ENCODE measurements at places on chromosomes 7 and 10. TPM values are rescaled to one million over a fixed set of nuclear protein-coding genes. Genes with fewer than 3 reads are reported as not detected.

DNA sequence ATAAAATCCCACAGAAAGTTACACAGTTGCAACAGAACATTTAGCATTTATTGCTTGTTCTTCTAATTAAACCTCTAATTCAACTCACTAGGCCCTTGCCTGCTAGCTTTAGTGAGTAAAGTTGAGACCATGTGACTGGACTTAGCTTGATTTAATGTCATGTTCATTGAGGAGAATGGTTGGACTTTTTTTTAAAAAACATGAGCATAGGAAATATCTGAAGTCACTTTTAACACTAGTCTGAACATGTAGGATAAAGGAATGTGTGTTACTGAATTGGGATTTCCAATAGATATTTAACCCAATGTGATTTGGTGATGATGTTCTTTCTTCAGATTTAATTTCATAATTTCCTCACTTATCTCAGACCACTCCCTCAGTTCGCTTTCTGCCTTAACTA lies 24.6 kb upstream of the GLCCI1 start:
- DNase-seq, result no peak

DNA sequence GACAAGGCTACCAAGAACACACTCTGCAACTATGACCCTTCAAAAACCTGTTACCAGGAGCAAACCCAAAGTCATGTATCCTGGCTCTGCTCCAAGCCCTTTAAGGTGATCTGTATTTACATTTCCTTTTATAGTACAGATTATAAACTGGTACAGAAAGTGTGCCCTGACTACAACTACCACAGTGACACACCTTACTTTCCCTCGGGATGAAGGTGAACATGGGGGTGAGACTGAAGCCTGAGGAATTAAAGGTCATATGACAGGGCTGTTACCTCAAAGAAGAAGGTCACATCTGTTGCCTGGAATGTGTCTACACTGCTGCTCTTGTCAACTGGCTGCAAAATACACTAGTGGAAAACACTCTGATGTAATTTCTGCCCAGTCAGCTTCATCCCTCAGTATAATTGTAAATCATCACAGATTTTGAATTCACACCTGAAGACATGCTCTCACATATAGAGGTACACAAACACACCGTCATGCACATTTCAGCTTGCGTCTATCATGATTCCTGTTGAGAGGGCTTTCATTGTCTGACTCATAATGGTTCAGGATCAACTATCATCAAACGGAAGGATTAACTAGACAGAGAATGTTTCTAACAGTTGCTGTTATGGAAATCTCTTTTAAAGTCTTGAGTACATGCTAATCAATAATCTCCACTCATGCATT lies 318.3 kb downstream of the NXPH1 start:
- DNase-seq, result no peak

- DNase-seq, result no peak
Observed at GRCh38 chr10:97573672-97574071, 1.1 kb downstream of the ANKRD2 start.

GRCh38 chr10:133461027-133461426 lies 7.3 kb downstream of the SCART1 start:
- DNase-seq, result no peak

DNA sequence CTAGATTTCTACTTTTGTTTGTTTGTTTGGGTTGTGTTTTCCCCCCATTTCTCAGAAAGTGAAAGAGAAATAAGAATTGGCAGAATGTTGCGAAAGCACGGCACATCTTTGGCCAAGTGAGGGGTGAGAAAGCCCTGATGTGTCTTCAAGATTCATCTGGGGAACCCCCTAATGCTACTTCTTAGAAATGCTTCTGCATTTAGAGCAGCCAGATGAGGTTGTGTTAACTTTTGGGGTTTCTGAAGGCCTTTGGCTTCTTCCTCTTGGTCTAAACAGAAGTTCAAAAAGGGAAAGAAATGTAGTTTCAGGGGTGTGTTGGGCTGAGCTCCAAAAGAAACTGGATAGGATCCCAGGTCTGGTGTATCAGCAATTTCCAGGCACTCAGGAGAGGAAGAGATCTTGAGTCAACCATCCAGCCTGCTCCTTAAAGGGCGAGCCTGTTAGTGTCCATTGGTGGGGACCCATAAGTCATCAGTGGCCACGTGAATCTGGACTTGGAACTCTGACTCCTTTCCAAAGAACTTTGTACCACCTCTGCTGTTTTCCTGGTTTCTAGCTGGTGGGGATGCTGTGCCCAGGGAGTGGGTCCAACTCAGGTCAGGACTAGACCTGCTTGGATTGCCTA lies 6.5 kb downstream of the DUSP5 start:
- peak; percentile 85 for DNase-seq

GRCh38 chr10:128537834-128538330 lies 411.7 kb upstream of the MKI67 start:
- peak; percentile 45 for DNase-seq

Gene PVRIG
- polyA plus RNA-seq, result 7.6 TPM

Data from muscle of leg (tissue), 16 donors.